A673 (cell line): ENCODE measurements at places on chromosomes 1 and 21. TPM values are rescaled to one million over a fixed set of nuclear protein-coding genes. Genes with fewer than 3 reads are reported as not detected.
A peak's percentile ranks its signal among the peaks of the same experiment; 100 is the strongest.

GRCh38 chr21:14383596-14384180 is 742 bp upstream of the HSPA13 start:
- DNase-seq, result peak; percentile 7
- peaks cover 33% of the 10 kb centered on the region for H3K4me1 ChIP-seq

GRCh38 chr1:219185486-219186117 is 11.9 kb downstream of the LYPLAL1 start:
- H3K4me3 ChIP-seq, result no peak overlapping the region
- DNase-seq, result no peak
- H3K27me3 ChIP-seq, result no peaks in the 10 kb centered on the region
- H3K27ac ChIP-seq, result no peak overlapping the region

- H3K36me3 ChIP-seq, result no peaks in the 10 kb centered on the region
- H3K4me3 ChIP-seq, result no peak overlapping the region
- H3K27ac ChIP-seq, result no peak overlapping the region
- no peaks in the 10 kb centered on the region for H3K27me3 ChIP-seq
- no peak for DNase-seq
These were observed 40.4 kb downstream of the HUNK start for GRCh38 chr21:31913182-31913608.

DNA sequence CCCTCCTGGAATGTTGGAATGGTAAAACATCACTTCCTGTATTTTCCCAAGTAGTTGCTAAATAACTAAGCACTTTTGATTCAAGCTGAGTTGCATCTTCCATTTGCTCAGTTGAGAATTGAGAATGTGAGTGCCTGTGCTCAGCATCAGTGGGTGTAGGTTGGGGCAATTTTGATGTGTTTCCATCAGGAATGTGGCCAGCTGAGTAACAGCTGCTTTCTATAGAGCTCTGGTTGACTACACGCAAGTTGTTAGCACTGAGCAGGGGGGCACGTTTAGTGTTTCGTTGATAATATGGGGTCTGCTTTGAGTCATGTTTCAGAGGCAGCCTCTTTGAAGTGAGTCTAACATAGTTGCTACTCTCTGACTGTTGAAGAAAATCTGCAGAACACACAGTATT is 41.5 kb downstream of the LRRC53 start:
- peaks cover 21% of the 10 kb centered on the region for H3K27me3 ChIP-seq
- DNase-seq, result no peak
- H3K36me3 ChIP-seq, result no peaks in the 10 kb centered on the region

PROK1 gene
- not detected in 2 replicates for total RNA-seq

ADIPOR1 gene
- total RNA-seq, result 79.1 and 81.4 TPM in 2 replicates

NCMAP gene
- total RNA-seq, result not detected in 2 replicates

GRCh38 chr21:43744725-43745124 is 25.8 kb downstream of the PDXK start:
- no peaks in the 10 kb centered on the region for H3K36me3 ChIP-seq
- no peaks in the 10 kb centered on the region for H3K27me3 ChIP-seq
- no peak for DNase-seq
- no peak overlapping the region for H3K27ac ChIP-seq

GRCh38 chr1:70675737-70676156 is 264.7 kb downstream of the CTH start:
- no peaks in the 10 kb centered on the region for H3K27me3 ChIP-seq
- H3K4me1 ChIP-seq, result no peaks in the 10 kb centered on the region
- no peak for DNase-seq
- H3K27ac ChIP-seq, result no peak overlapping the region
- H3K4me3 ChIP-seq, result no peak overlapping the region

BRINP3 gene
- total RNA-seq, result 0.76 TPM in 1 of 2 replicates, not detected in the other

C21orf58 gene
- 41.2 and 51.0 TPM in 2 replicates for total RNA-seq

SPATA6 gene
- total RNA-seq, result 2.7 and 8.6 TPM in 2 replicates

GRCh38 chr1:30012455-30013440 is 710.6 kb downstream of the MATN1 start:
- no peaks in the 10 kb centered on the region for H3K36me3 ChIP-seq
- DNase-seq, result no peak
- no peak overlapping the region for H3K27ac ChIP-seq
- H3K4me1 ChIP-seq, result no peaks in the 10 kb centered on the region

GRCh38 chr1:50841791-50842387 is 118.2 kb downstream of the FAF1 start:
- H3K4me1 ChIP-seq, result no peaks in the 10 kb centered on the region
- no peak for DNase-seq
- H3K36me3 ChIP-seq, result no peaks in the 10 kb centered on the region
- no peak overlapping the region for H3K4me3 ChIP-seq
- H3K27ac ChIP-seq, result no peak overlapping the region
- no peaks in the 10 kb centered on the region for H3K27me3 ChIP-seq

TMEM240 gene
- 6.8 and 9.1 TPM in 2 replicates for total RNA-seq

GRCh38 chr1:93672069-93672468 is 9.6 kb downstream of the BCAR3 start:
- no peak overlapping the region for H3K4me3 ChIP-seq
- no peak for DNase-seq
- H3K4me1 ChIP-seq, result no peaks in the 10 kb centered on the region
- H3K27me3 ChIP-seq, result no peaks in the 10 kb centered on the region
- H3K27ac ChIP-seq, result no peak overlapping the region

FCGR3B gene
- total RNA-seq, result not detected in 2 replicates

GRCh38 chr1:89692601-89693521 is 59.9 kb downstream of the LRRC8C start:
- H3K36me3 ChIP-seq, result no peaks in the 10 kb centered on the region
- DNase-seq, result peak; percentile 37
- H3K27me3 ChIP-seq, result no peaks in the 10 kb centered on the region
- no peak overlapping the region for H3K4me3 ChIP-seq
- peaks cover 33% of the 10 kb centered on the region for H3K4me1 ChIP-seq

- H3K36me3 ChIP-seq, result no peaks in the 10 kb centered on the region
- H3K4me3 ChIP-seq, result no peak overlapping the region
- H3K4me1 ChIP-seq, result no peaks in the 10 kb centered on the region
- no peak overlapping the region for H3K27ac ChIP-seq
These were observed 2.9 kb upstream of the SHCBP1L start for GRCh38 chr1:182955596-182956588.
